ENCODE measurements at places on chromosomes 7 and 10.

GRCh38 chr7:137337902-137338301 lies 5.6 kb downstream of the PTN start:
- peak; percentile 35 for DNase-seq

DNA sequence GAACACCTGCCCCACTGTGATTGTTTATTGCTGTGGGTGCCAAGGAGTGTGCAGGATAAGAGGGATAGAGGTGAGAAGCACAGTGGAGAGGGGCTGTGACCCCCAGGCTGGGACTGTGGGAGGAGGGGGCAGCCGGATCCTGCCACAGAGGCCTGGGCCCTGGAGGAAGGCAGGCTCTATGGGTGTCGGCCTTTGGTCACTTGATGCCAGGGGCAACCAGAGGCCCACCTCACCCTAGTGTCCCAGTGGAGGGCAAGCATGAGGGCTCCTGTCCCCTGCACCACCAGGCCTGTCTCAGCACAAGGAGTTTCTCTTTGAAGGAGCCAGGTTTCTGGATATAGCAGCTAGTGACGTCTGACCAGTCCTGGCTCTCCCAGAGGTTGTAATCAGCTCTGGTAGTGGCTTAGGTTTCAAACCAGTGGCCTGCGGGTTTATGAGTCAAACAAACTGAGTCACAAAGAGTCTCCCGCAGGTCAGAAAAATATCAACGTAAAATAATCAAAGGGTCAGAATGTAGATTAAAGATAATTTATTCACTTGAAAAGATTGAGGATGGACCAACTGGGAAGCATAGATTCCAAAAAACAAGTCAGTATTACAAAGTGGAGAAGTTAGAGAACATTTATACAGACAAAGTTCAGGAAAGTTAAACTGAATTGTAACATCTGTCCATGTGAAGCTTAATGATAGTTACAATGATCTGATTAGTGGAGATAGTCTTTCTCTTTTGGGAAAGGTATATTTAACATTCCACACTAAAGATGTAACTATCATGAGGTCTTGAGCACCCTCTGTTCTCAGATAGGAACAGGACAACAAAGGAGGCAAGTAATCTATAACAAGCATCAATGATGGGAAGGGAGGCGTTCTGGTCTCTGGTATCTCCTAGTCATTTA lies 37.2 kb upstream of the ZNF488 start:
- no peak for DNase-seq

DNA sequence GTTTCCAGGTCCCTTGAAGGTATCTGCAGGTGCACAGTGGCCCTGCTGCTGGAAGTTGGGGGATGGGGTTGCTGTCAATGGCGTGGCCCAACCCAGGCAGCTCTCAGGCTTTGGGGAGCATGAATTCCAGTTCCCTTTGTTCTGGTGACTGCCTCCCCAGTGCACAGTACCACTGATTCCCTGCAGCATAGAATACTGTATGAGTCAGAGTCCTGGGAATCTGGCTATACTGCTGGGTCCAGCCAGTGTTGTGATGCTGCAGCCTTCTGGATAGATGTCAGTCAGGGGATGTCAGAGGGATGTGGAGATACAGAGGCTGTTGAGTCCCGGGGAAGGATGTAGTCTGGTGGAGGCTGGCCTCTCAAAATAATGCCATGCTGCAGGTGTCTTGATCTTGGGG lies 99.3 kb downstream of the LANCL2 start:
- no peak for DNase-seq

GRCh38 chr10:33290321-33291052 lies 44.0 kb downstream of the NRP1 start:
- DNase-seq: no peak

- no peak for DNase-seq
These were observed 1.9 kb downstream of the HOXA9 start for GRCh38 chr7:27163288-27164044.

GRCh38 chr10:88074971-88075370 lies 211.5 kb downstream of the PTEN start:
- no peak for DNase-seq

DNA sequence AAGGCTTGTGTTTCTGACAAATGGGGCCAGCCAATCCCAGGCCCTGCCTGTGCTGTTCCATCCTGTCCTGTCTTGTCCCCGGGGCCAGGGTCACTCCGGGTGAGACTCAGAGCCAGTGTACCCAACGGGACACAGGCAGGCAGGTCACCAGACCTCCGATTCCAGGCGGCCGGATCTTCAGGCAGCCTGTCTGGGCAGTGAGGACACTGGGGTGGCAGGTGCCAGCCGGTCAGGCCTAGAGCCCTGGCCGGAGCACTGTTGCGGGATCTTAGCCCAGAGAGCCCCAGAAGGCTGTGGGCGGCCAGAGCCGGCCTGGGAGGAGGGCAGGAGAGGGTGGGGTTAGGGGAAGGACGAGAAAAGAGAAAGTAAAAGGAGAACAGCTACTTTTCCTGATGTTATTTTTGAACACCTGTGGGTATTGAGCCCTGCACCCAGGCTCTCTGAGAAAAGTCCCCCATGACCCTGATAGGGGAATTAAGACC lies 134.3 kb upstream of the TNRC18 start:
- DNase-seq: peak; percentile 71

DNA sequence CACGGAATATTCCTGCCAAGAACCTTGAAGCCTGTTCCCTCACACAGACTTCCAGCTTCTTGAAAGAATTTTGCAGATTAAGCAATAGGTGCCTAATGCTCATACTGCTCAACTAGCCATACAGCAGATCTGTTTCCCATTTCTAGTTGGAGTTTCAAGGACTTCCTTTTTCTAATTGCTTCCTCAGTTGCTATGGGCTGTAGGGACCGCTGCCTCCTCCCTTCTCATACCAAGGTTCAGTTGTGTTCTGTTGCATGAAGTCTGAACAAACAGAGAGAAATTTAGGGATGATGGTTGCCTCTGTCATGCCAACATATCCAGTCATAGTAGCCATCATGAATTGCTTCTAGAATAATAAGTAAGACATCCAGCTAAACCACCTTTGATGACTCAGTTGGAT lies 6.8 kb downstream of the ITGA8 start:
- DNase-seq: no peak

- no peak for DNase-seq
These were observed at the start of gene DGKB for GRCh38 chr7:14902589-14903067. DGKB (minus strand) TSS chr7:14902751.

DNA sequence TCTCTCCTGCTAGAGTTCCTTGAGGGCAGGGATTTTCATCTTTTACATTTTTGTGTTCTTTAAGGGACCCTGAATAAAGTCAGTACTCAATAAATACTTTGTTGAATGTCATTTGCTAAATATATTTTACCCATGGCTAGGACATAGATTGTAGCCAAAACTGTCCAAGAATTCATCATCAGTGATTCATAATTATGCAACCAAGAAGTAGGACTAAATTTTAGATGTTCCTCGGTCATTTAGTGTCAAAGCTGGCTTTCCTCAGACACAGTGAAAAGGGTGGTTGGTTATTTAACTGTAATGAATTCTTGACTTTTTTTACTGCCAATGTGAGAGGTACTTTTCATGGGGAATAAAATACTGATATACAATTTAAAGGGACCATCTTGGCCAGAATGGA lies 3.3 kb downstream of the NUDT13 start:
- no peak for DNase-seq

DNA sequence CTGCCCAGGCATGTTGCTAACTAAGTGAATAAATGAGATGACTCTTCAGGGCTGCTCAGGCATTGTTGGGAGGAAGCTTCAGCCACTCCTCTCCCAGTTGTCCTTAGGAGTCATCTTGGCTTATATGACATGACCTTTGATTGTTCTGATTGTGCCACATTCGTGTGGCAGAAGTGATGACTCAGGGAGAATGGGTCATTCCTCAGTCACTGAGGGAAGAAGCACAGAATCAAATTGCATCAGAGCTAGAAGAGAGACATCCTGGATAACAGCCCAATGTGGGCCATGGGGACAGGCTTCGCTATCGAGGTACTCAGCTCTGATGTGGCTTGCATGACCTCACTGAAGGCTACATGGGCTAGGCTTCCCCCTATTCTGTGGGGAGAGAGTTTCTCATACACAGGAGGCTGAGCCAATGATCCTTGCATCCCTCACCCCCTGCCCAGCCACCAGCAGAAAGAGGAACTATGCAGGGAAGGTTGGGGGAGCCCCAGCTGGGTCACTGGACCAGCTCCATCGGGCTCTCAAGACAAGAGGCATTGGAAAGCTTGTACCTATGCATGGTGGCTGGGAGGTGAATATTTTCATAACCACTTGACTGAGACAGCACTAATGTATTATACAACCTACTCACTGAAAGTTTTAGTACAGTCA lies 6.0 kb upstream of the HMX3 start:
- no peak for DNase-seq

DNA sequence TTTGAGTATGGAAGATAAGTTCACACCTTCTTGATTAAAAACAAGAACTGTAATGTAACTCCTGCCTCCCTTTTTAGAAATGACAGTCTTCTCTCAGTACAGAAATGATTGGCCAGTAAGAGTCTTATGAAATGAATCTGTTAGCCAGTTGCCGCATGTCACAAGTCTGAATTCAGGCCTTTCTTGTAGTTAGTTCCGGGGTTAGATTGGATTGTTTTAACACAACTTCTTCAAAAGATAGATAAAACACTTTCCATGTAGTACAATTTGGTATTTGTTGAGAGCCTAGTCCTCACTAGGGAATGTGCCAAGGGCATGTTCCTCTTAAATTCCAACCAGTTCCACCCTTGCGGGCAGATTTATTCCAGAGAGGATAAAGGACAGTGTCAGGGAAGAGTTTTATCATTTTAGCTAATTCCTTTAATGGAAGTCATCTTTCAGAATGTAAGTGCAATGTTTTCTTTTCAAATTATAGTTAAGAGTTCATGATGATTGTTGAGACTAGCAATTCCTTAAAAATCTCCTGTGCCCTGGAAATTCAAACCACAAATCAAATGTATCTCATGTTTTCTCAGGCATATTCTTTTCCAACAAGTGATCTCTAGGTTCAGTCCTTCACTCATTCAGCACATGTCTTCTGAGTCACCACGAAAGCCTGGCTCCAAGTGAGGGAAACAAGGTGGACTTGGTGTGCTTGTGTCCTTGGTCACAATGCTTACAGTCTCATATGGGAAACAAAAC lies 4.1 kb downstream of the FHIP2A start:
- DNase-seq: no peak

DNA sequence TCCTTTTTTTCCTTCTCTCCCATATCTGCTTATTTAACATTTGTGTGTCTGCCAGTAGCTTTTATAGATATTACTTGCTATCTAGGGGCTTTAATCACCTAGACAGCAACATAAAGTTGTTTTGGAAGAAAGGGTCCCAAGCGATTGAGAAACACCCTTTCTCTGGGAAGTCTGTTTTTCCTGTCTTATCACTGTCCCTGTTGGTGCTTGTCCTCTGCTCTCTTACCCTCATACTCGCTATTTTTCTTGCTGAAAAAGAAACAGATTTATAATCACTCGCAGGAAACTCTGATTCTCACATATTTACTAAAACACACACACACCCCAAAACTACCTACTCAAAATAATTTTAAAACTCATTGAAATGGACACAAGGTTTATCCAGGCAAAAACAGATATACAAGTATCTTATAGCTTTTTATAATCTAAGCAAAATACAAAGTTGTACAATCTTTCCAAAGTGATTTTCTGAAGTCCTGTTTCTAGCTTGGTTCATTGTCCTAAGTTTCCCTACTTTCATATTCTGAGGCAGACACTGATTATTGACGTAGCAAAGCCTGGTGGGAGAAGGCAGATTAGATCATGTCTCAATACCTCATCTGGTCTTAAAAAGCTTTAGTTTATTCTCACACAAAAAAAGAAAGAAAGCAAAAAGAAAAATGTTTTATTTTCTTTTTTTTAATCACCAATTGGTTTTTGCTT lies 157.3 kb downstream of the CACNA2D1 start:
- peak; percentile 26 for DNase-seq

- DNase-seq: no peak
These were observed 251.9 kb downstream of the GLRX3 start for GRCh38 chr10:130387936-130388580.

GRCh38 chr10:130656187-130656575 lies 520.0 kb downstream of the GLRX3 start:
- DNase-seq: no peak

GRCh38 chr10:99008054-99008453 lies 227.6 kb downstream of the HPSE2 start:
- DNase-seq: no peak

GRCh38 chr7:128191136-128191844 lies 49.8 kb upstream of the LEP start:
- DNase-seq: no peak

GRCh38 chr10:124629842-124630241 lies 114.3 kb downstream of the FAM53B start:
- DNase-seq: no peak

GRCh38 chr10:124116771-124117510 lies 23.5 kb upstream of the CHST15 start:
- DNase-seq: no peak

- no peak for DNase-seq
These were observed 108.6 kb upstream of the KCNMA1 start for GRCh38 chr10:77746047-77746707.

DNA sequence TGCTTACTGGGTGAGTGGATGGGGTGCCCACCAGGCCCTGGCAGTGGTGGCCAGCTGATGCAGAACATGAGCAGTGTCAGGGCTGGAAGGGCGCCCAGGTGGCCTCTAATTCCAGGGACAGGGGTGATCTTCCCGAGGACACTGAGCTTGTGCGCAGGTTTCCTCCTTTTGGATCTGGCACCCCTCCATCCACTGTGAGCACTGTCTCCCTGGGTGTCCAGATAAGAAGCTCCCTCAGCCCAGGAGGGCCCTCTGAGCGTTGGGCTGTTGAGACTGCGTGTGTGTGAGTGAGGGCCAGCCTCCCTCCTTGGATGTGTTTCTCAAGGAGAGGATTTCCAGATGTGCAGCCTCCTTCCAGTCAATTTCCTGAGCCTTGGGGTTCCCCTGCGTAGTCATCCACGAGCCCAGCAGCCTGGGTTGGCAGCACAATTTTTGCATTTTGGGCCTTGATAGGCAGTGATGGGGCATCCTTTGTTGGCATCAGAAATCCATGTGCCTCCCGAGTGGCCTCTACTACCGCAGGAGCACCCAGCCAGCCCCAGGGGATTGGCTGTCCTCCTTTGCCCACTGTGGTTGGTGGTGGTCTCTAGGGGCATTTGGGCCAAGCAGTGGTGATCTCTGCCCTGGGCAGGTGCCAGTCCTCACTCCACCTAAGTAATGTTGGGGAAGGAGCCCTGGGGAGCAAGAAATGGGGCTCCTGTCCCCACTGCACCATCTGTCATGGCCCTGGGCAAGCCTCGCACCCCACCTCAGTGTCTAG lies 20.9 kb upstream of the BTBD16 start:
- DNase-seq: no peak

GRCh38 chr7:150368884-150369747 lies 494 bp downstream of the REPIN1 start:
- peak; percentile 73 for DNase-seq

DNA sequence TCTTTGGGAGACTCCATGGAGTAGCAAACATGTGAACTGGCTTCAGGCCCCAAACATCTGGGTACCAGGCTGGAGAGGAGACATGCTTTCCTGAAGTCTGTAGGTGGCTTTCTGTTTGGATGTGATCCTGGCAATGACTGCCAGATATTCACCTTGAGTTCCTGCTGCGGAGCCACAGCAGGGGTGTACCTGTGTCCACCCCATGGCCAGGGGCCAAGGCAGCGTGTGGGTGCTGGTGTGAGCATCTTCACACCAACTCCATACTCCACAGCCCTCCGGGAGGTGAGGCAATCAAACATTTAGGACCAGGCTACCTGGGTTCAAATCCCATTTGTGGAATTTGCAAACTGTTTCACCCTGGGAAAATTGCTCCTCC lies 113.0 kb downstream of the ADCY1 start:
- no peak for DNase-seq
